ENCODE measurements at places on chromosomes 13 and 19. TPM values are rescaled to one million over a fixed set of nuclear protein-coding genes. Genes with fewer than 3 reads are reported as not detected.

DNA sequence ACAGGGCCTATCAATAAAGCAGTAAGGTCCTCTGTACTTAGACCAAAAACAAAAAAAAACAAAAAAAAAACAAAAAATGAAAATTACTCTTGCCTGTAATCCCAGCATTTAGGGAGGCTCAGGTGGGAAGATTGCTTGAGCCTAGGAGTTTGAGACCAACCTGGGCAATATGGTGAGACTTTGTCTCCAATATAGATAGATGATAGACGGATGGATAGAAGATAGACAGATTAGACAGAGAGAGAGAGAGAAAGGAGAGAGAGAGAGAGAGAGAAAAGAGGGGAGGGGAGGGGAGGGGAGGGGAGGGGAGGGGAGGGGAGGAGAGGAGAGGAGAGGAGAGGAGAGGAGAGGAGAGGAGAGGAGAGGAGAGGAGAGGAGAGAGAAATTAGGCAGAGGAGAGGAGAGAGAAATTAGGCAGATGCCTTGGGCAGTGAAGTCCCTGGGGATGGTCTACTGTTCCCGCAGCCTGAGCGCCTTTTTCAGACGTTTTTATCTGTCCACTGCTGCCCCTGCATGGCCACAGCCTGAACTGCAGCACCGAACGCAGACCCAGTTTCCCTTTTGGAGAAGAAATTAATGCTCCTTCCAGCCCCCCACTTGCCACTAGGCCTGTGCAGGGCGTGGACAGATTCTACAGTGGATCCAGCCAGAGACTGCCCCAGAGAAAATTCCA lies 9.8 kb upstream of the ZNF627 start:
- DNase-seq: peak; percentile 32

DNA sequence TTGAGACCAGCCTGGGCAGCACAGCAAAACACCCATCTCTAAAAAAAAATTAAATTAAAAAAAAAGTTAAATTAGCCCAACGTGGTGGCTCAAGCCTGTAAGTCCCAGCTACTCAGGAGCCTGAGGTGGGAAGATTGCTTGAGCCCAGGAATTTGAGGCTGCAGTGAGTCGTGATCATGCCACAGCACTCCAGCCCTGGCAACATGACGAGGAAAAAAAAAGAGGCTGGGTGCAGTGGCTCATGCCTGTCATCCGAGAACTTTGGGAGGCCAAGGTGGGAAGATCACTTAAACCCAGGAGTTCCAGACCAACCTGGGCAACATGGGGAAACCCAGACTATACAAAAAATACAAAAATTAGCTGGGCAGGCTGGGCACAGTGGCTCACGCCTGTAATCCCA lies 2.2 kb upstream of the TMEM161A start:
- DNase-seq: no peak

- no peak for DNase-seq
Measured at GRCh38 chr19:8483165-8483564, 19.3 kb downstream of the PRAM1 start.

DNA sequence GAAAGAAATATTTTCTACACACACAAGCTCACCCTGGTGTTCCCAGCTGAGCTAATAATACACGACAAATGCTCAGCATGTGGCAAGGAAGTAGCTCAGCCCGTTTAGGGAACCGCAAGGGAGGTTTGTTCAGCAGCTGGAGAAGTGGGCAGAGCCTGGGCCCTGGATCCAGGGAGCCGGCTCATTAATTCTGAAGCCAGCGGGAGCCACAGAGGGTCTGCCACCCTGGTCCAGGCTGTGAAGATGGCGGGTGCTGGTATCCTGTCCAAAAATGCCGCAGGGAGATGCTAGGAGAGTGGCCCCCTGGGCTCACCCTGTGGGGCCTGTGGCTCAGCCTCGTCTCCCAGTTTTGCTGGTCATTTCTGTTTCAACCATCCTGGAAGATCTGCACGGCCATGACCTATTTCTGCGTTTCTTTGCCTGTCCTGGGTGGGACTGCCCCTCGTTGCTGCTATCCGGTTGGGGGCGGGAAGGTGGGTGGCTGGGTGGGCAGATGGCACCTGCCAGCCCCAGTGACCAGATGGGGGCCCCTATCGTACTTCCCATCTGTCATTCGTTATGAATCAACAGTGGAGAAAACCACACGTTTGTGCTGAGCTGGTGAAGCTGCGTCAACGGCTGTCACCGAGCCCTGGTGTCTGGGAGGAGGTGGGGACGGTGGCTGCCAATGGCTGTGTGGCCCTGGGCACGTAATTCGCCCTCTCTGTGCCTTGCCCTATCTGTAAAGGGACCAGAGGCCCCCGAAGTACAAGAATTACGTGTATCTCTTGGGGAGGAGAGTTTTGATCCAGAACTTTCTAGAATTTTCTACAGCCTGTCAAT lies 2.7 kb upstream of the GNA15 start:
- no peak for DNase-seq

DNA sequence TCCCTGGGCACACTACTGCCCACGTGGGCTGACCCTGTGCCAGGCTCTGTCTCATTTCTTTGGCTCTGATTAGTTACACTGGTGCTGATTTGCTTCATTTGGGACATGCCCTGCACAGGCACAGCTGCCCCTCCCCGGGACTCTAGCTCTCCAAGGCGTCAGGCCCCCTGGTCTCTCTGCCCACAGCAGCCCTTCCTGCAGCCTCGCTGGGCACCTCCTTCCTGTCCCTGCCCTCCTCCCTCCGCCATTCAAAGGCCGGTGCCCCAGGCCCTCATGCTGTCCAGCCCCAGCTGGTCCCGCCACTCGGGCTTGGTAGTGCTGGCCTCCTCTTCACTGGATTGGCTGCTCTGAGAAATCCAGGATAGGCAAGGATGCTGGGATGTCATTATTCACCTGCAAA lies 73.1 kb downstream of the ERICH6B start:
- no peak for DNase-seq

- DNase-seq: no peak
Measured at GRCh38 chr19:13781547-13781946, 7.3 kb downstream of the C19orf53 start.

DNA sequence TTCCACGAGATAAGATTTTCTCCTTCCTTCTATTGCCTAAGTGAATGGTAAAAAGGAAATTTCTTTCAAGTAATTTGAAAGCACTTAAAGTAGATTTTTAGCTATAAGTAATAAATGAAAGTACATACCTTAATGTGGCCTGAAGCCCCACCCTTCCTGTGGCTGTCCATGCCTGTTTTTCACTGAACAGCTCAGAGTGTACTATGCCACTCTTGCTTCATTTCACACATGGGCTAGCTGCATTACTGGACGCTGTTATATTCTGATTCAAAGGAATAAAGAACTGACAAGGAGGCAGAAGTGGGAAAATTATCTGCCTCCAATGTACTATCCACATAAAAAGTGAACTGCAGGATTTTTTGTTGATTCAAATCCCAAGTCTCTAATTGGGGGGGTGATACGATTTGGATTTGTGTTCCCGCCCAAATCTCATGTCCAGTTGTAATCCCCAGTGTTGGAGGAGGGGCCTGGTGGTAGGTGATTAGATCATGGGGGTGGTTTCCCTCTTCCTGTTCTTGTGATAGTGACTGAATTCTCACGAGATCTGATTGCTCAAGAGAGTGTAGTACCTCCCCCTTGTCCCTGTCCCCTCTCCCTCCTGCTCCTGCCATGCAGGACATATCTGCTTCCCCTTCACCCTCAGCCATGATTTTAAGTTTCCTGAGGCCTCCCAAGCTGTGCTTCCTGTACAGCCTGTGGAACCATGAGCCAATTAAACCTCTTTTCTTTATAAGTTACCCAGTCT lies 154.7 kb upstream of the SGCG start:
- no peak for DNase-seq

DNA sequence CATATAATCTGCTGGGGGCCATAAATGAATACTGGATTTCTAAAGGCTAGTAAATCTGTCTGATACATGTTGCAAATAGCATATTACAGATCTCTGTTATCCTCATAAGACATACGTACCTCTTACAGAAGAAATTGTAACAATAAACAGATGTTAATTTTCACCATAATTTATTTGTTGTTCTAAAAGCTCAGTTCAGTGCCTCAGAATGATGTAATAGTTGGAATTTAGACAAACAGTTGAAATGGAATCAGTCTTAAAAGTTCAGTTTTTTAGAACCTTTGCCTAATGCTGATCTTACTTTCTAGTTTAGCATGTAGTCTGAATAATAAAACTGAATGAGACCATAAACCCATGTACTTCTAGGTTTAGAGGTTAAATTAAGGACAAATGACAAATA lies 43.1 kb downstream of the B3GLCT start:
- no peak for DNase-seq

GRCh38 chr13:73549717-73550116 lies 490.9 kb downstream of the KLF5 start:
- no peak for DNase-seq

DNA sequence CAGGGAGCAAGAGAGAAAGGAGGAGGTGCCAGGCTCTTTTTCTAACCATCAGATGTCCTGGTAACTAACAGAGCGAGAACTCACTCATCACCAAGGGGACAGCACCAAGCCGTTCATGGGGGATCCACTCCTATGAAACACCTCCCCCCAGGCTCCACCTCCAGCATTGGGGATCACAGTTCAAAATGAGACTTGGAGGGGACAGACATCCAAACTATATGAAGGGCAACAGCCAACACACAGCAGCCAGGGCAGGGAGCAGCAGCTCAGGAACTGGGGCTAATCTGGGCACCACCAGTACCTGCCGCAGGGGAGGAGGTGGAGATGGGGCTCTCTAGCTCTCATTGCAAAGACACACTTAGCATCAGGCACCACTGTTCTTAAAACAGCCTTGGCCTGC lies 34.3 kb upstream of the VSTM2B start:
- DNase-seq: no peak

DNA sequence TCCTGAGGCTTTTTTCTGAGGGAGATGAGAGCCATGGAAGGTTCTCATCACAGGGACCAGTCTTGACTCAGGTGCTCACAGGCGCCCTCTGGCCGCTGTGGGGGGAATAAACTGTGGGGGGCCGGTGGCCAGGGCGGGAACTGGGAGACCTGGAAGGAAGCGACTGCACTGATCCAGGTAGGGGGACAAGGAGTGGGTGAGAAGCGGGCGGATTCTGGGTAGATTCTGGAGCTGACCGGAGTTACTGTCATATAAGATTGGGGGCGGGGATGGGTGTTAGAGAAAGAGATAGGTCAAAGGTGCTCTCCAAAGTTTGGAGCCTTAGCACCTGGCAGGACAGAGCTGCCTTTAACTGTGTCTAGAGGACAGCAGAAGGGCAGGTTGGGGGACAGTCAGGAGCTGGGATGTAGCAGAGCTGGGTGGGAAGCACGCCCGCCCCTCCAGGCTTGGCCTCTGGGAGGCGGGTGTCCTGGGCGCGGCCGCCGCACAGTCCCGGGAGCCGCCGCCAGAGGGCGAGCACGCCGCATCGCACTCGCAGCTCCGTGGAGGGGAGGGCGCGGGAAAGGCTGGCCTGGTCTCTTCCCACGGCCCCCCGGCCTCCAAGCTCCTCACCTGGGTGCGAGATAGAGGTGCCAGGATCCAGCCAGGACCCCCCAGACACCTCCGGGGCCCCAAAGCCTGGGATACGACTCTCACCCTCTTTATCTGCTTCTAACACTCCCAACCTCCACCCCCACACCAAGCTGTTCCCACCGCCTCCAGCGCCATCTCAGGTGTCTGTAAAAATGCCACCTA lies 4.2 kb upstream of the DAND5 start:
- peak; percentile 36 for DNase-seq

- no peak for DNase-seq
Measured at GRCh38 chr13:96431044-96431581, 341.2 kb downstream of the HS6ST3 start.

- no peak for DNase-seq
Measured at GRCh38 chr13:41610404-41610803, 153.1 kb downstream of the RGCC start.

GRCh38 chr13:23632741-23633140 lies 62.5 kb downstream of the TNFRSF19 start:
- DNase-seq: no peak

GRCh38 chr13:106462710-106463109 lies 72.8 kb downstream of the EFNB2 start:
- DNase-seq: no peak

- no peak for DNase-seq
Measured at GRCh38 chr19:30361107-30361447, 11.1 kb upstream of the ZNF536 start.

DNA sequence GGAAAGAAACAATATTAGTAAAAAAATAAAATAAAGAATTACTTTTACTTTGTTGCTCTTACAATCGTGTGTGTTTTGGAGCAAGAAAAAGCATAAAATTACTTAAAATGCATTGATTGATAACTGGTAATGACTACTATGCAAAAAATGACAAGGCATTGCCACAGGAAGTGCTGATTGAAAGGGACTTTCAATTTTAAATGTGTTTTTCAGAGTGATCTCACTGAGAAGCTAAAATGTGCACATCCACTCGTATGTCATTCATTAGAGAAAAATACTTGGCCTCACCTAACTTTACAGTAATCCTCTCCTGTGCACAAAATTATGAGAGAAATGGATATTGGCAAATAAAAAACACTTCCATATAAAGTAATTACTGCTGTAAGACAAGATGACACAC lies 934.9 kb downstream of the SLITRK6 start:
- no peak for DNase-seq

- DNase-seq: no peak
Measured at GRCh38 chr19:58563823-58564222, 5.4 kb upstream of the UBE2M start.

DNA sequence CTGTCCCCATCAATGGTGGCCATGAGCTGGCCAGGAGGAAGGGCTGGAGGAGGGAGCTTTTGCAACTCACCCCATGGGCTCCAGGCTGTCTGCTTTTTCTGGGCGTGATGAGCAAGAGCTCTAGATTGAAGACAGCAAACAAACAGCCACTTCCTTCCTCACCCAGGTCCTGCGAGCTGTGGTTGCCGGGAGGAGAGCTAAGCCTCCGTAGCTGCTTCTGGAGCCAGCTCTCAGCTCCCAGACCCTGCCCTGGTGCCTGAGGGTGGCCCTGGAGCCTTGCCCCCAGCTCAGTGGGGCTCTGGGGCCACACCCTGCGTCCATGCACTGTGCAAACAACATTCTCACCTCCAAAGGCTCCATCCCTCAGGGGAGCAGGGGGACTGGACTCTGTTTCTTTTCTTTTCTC lies 6.2 kb downstream of the MYO1F start:
- DNase-seq: no peak

DNA sequence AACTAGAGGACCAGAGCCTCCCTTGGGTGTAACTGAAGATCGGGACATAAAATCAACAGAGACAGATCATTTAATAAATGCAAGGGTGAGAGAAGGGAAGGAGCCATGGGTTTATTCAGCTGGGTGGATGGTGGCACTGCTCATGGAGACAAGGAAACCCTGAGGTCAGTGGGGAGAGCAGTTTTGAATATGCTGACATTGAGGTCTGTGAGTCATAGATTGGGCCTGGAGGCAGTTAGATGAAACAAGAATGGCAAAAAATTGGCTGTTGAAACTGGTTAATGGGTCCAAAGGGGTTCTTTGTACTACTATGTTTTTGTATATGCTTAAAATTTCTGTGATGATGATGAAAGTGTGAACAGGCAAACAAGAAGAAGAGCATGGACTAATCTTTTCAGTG lies 5.1 kb upstream of the GTF3A start:
- no peak for DNase-seq

ZNF599 gene
- 8.2 TPM for total RNA-seq

DCT gene
- not detected for total RNA-seq

CCDC106 gene
- total RNA-seq: 47.8 TPM

C3 gene
- total RNA-seq: 5.0 TPM

ZDHHC20 gene
- 38.7 TPM for total RNA-seq

CLC gene
- not detected for total RNA-seq

RPL28 gene
- 2,154 TPM for total RNA-seq

Measured in Panc1 (cell line).